Calu3 (cell line): ENCODE measurements at places on chromosomes 4 and X.
A peak's percentile ranks its signal among the peaks of the same experiment; 100 is the strongest.

- no peak for DNase-seq
- H3K4me1 ChIP-seq, result peaks cover 54% of the 10 kb centered on the region
- no peaks in the 10 kb centered on the region for H3K27me3 ChIP-seq
- peaks cover 19% of the 10 kb centered on the region for H3K36me3 ChIP-seq
- peak overlapping the region; percentile 96 for H3K27ac ChIP-seq
Measured at GRCh38 chr4:113962016-113962347, 17.5 kb downstream of the ARSJ start.

GRCh38 chr4:10605031-10605430, 79.5 kb downstream of the CLNK start:
- H3K4me3 ChIP-seq, result no peak overlapping the region
- no peak overlapping the region for H3K27ac ChIP-seq
- no peak for DNase-seq
- H3K4me1 ChIP-seq, result no peaks in the 10 kb centered on the region
- no peaks in the 10 kb centered on the region for H3K27me3 ChIP-seq

- H3K4me1 ChIP-seq, result peaks cover 11% of the 10 kb centered on the region
- no peak overlapping the region for H3K27ac ChIP-seq
- H3K27me3 ChIP-seq, result no peaks in the 10 kb centered on the region
- no peak overlapping the region for H3K4me3 ChIP-seq
- no peaks in the 10 kb centered on the region for H3K36me3 ChIP-seq
Measured at GRCh38 chr4:55499495-55499894, 47.2 kb downstream of the CLOCK start.

DNA sequence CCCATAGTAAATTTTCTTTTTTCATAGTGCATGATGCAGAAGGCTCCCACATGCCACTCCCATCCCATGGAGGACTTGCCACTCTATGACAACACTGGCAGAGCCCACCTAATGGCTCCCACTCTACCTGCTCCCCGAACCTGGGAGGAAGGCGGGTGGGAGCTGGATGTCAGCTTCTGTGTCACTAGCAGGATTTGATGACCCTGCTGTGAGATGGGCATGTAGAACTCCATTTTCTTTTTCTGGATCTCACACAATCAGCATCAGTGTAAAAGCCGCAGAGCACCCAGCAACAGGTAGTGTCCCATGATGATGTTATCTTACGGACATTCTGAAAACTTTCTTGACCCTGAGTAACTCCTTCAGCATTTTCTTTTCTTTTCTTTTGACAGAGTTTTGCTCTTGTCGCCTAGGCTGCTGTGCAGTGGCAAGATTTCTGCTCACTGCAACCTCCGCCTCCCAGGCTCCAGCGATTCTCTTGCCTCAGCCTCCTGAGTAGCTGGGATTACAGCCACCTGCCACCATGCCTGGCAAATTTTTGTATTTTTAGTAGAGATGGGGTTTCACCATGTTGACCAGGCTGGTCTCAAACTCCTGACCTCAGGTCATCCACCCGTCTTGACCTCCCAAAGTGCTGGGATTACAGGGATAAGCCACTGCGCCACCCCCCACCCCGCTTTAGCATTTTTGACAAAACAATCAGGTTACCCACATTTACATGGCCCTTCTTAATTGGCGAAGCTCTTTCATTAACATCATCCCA, 15.0 kb upstream of the ADH1A start:
- H3K27me3 ChIP-seq, result no peaks in the 10 kb centered on the region
- DNase-seq, result no peak
- no peak overlapping the region for H3K27ac ChIP-seq

GRCh38 chr4:45358573-45359506, 632.5 kb upstream of the GNPDA2 start:
- DNase-seq, result no peak
- H3K27ac ChIP-seq, result no peak overlapping the region
- H3K36me3 ChIP-seq, result no peaks in the 10 kb centered on the region
- no peaks in the 10 kb centered on the region for H3K4me1 ChIP-seq

DNA sequence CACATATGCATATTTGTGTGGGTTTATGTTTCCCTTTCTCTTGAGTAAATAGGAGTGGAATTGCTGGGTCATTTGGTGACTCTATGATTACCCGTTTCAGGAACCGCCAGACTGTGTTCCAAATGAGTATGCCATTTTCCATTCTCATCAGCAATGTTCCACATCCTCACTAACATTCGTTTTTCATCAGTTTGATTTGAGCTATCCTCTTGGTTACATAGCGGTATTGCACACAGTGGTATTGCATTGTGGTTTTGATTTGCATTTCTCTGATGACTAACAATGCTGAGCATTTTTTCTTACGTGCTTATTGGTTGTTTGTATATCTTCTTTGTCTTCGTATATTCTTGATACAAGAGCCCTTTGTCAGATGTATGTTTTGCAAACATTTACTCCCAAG, 218.0 kb upstream of the AMOT start:
- H3K36me3 ChIP-seq, result no peaks in the 10 kb centered on the region
- no peak overlapping the region for H3K27ac ChIP-seq
- H3K4me3 ChIP-seq, result no peak overlapping the region
- DNase-seq, result no peak

GRCh38 chrX:118271775-118272174, 74.1 kb upstream of the WDR44 start:
- no peak overlapping the region for H3K4me3 ChIP-seq
- no peak overlapping the region for H3K27ac ChIP-seq
- no peaks in the 10 kb centered on the region for H3K27me3 ChIP-seq
- no peak for DNase-seq
- no peaks in the 10 kb centered on the region for H3K36me3 ChIP-seq

- H3K27ac ChIP-seq, result no peak overlapping the region
- DNase-seq, result no peak
- no peak overlapping the region for H3K4me3 ChIP-seq
- peaks cover 9% of the 10 kb centered on the region for H3K36me3 ChIP-seq
- H3K27me3 ChIP-seq, result no peaks in the 10 kb centered on the region
Measured at GRCh38 chr4:87353592-87353991, 30.9 kb upstream of the HSD17B13 start.

DNA sequence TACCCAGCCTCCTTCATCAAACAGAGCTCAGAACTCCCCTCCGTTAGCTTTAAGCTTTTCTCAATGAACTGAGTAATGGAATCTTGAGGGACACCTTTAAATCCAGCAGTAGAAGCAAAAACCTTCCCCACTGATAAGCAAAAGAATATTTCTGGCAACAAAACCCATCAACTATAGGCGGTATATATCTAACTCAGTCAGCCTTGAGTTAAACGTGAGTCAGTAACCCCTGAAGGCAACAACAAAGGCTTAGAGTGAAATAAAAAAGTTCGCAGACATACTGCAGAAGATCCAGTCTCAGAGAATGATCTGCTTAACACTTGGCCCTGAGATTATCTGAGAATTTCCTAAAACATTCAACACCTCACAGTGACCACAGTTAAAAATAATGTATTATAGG, 77.2 kb downstream of the DMD start:
- no peak overlapping the region for H3K4me3 ChIP-seq
- no peak for DNase-seq
- H3K27ac ChIP-seq, result no peak overlapping the region
- H3K4me1 ChIP-seq, result no peaks in the 10 kb centered on the region

- H3K36me3 ChIP-seq, result peaks cover 3% of the 10 kb centered on the region
- H3K27me3 ChIP-seq, result peaks cover 68% of the 10 kb centered on the region
- H3K4me1 ChIP-seq, result no peaks in the 10 kb centered on the region
- no peak overlapping the region for H3K27ac ChIP-seq
- DNase-seq, result peak; percentile 52
- H3K4me3 ChIP-seq, result peak overlapping the region; percentile 41
Measured at GRCh38 chrX:153818571-153819383, 11.6 kb downstream of the PDZD4 start.

DNA sequence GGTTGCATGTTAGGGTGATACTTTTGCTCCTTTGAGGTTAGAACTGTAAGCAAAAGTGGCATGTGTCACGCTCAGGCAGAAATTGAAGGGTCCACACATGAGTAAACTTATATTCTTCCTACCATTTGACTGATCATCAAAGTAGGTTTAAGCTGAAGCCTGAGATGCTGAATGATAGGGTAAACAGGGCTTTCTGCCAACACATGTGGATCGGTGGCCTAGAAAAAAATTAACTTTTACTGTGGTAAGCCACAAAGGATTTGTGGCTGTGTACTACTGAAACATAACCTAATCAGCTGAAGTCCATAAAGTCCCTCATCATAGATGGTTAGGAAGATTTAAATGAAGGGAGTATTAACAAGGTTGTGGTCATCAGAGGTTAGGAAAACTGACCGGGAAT, 1070.1 kb downstream of the STPG2 start:
- no peak overlapping the region for H3K4me3 ChIP-seq
- H3K36me3 ChIP-seq, result no peaks in the 10 kb centered on the region
- H3K27me3 ChIP-seq, result no peaks in the 10 kb centered on the region
- DNase-seq, result no peak
- no peaks in the 10 kb centered on the region for H3K4me1 ChIP-seq

DNA sequence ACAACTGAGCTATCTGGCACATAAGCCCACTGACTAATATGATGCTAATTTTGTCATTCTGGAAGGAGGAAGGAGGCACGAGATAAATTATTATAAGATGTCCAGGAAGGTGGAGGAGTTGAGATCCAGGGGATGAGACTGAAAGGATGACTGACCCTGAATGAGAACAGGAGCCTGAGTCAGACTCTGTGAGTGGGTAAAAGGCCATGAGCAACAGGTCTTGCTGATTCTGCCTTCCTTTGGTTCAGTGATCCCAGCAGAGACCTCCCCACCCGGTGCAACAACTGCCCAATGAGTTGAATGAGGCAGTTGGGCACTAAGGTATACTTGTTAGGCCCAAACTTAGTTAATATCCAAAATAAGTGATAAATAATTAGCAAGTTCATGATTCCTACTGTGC, 238.1 kb upstream of the GPC4 start:
- no peaks in the 10 kb centered on the region for H3K36me3 ChIP-seq
- H3K27ac ChIP-seq, result no peak overlapping the region
- no peaks in the 10 kb centered on the region for H3K27me3 ChIP-seq
- peaks cover 32% of the 10 kb centered on the region for H3K4me1 ChIP-seq
- DNase-seq, result no peak
- no peak overlapping the region for H3K4me3 ChIP-seq

DNA sequence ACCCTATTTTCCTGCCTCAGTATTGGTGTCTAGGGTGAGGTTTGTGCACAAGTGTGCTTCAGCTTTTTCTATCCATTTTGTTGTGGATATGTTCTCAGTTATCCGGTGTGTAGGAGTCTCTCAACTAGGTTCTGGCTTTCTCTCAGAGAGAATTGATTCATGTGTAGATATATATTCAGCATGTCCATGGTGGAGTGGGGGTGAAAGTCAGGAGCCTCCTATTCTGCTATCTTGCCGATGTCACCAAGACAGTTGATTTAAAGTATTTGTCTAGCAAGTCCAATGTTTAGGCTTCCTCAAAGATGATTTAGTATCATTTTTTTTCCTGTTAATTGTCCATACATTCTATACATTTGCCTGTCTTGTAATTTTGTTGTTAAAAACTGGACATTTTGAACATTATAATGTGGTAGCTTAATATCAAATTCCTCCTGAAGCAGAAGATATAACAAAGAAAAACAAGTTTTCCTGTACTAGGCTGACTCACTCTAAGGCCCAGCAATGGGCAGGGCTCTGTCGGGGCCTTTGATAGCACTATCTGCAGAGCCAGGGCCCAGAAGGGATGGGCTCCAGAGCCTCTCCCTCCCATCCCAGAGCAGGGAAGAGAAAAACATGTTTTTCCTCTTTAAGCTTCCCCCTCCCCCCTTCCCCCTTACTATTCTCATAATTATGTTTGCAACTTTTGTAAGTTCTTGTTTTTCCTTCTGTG, 37.6 kb downstream of the GLUD2 start:
- H3K27me3 ChIP-seq, result no peaks in the 10 kb centered on the region
- no peak overlapping the region for H3K27ac ChIP-seq
- H3K4me1 ChIP-seq, result no peaks in the 10 kb centered on the region
- no peaks in the 10 kb centered on the region for H3K36me3 ChIP-seq
- H3K4me3 ChIP-seq, result no peak overlapping the region
- DNase-seq, result no peak

DNA sequence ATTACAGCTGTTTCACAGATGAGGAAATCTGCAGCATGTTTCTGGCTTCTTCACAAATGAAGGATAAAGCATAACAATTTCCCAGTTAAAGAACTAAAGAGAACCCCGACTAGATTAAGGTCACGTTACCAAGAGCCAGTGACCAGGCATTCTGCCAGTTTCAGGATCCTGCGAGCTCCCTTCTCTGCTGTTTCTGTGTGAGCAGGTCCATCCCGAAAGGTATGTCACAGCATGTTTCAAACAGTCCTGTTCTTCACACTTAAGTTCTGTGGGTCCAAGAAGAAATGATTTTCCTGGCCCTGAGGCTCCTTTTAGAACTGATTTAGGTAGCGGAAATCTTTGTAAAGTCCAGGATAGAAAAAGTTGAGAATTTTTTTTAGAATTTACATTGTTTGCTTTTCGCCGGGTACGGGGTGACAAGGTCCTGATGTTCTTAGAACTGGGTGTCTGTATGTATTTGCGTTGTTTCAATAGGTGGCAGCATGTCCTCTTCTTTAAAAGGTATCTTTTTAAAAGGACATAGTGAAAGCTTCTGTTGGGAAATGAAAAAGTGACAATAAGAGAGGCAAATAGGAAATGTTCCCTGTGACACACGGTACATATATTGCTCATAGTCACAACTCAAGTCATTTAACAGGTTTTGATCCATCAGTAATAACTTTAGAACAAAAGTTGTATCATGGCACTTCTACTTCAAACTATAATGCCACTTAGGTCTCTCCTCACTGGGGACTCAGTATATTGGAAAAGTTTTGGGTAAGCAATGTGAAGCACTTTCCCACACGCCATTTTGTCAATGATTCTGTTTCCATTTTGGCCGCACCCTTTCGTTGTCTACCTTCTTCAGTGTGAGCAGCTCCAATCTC, 18.4 kb downstream of the IL21 start:
- H3K27ac ChIP-seq, result no peak overlapping the region
- no peaks in the 10 kb centered on the region for H3K36me3 ChIP-seq
- no peak for DNase-seq
- H3K4me3 ChIP-seq, result peak overlapping the region; percentile 41

DNA sequence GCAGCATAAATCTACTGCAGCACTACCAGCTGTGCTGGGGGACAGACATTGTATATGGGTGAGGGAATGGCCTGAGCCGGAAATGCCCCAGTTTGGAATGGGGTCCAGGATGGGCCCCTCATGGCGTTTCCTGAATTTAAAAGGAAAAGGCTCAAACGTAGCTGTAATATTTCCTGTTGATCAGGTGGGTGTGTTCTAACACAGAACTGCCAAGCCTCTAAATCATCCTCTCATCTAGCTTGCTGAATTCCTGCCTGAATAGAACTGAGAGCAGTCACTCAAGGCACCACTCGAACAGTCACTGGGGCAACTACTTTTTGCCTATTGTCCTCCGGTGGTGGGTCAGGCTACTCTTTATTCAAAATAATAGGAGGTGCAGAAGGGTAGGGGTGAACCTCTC, 28.7 kb downstream of the ADH6 start:
- H3K4me1 ChIP-seq, result no peaks in the 10 kb centered on the region
- DNase-seq, result no peak
- no peak overlapping the region for H3K27ac ChIP-seq
- no peak overlapping the region for H3K4me3 ChIP-seq
